ENCODE measurements at places on chromosomes 13 and 19.

- no peak for DNase-seq
Measured at GRCh38 chr13:23673354-23673753, 103.1 kb downstream of the TNFRSF19 start.

DNA sequence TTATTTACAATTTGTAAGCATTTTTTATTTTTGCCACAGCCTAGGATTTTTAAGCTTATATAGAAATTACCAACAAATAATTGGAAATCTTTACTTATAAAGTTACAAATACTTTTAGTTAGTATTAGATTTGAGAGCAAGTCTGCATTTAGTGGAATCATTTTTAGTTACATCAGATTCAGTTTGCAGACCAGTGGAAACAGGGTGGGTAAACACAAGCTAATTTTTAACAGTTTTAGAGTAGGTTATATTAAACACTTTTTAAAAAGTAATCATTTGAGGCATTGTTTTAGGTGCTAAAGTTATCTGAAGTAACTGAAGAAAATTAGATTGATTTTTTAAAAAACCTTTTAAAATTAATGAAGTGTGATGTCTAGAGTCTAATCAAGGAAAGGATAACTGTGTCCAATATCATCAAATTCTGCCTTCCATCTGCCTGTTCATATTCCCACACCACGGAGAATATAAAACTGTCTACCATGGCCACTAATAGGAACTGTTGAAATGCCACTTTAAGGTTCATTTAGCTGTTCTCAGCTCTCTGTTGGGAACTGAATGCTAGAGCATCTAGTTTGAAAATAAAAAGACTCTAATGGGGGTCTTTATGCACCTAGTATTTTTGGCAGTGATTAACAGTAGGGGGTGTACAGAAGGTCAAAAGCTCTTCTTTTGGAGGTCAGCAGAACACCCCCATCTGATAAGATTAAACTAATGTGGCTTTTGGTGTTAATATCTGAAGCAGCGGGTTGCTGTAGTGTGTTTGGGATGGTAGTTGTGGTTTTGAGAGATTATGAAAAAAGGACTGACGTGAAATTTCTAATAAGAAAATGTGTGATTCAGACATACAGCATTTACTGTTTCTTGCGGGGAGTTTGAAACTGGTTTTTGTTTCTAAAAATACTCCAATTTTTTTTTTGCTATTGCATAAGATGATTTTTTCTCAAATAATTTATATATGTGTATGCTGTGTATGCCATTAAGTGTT, 66.5 kb downstream of the NDFIP2 start:
- no peak for DNase-seq

- DNase-seq: peak; percentile 41
Measured at GRCh38 chr19:45104658-45105349, 11.8 kb downstream of the PPP1R37 start.

DNA sequence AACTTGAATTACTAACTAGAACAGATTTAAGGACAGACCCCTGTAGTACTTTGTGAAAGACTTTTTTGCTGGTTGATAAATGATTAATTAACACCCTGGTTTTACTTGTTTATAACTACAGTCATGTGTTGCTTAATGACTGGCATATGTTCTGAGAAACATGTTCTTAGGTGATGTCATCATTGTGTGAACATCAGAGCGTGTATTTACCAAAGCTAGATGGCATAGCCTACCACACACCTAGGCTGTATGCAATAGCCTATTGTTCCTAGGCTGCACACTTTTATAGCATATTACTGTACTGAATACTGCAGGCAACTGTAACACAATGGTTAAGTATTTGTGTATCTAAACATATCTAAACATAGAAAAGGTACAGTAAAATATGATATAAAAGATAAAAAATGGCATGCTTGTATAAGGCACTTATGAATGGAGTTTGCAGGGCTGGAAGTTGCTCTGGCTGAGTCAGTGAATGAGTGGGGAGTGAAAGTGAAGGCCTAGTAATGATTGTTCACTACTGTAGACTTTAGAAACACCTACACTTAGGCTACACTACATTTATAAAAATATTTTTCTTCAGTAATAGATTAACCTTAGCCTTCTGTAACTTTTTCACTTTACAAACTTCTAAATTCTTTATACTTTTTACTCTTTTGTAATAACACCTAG, 260.3 kb downstream of the KCNRG start:
- no peak for DNase-seq

DNA sequence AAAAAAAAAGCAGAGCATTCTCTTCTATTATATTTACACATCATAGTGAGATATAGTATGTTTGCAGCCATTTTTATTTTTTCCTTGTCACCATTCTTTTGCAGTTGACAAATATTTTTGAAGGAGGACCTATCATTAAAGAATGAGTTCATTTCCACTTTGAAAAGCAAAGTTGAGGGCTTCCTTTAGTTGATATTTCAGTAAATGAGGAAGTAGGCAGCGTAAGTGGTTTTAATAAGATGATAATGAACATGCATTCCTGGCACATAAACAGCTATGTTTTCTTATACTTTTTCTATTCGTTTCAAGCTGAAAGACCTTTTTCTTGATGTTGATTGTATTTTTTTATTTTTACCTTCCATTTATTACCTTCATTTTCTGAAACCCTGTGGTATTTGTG, 66.2 kb downstream of the ZMYM2 start:
- no peak for DNase-seq

GRCh38 chr13:100794575-100794974, 120.0 kb upstream of the TMTC4 start:
- DNase-seq: no peak

DNA sequence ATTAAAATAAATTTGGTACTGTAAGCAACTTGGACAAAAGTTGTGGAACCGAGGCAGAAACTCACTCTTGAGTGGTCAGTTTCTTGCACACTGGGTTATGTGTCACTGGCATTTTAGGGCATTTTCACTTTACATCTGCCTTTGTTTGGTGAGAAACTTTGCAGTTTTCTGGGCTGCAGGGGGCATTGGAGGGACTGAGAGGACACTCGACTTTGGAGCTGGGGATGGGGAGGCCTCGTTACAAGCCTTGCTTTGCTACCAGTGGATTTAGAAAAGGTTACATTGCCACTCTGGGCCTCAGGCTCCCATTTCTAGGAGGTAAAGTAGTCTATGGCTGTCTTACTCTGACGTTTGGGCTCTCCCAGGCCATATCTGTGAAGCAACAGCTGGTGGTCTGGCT, 41.9 kb upstream of the ZNF536 start:
- no peak for DNase-seq

GRCh38 chr19:13794398-13794756, 866 bp upstream of the ZSWIM4 start:
- DNase-seq: no peak

DNA sequence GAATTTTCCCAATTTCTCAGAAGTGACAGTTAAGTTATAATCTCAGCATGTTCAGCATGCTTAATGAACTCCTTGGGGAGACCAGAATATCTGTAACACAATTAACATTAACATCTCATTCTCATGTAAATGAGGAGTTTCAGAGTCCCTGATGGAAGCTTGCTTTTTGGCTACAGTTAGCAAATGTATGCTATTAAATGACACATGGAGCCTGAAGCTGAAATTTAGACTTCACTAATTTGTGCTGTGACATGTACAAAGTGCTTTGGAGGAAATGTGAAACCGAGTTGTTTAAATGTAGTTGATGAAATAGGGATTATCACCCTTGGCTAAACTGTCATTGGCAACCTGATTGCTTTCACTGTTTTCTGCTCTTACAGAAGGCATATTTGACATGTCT, 2265.1 kb upstream of the PCDH20 start:
- DNase-seq: no peak

DNA sequence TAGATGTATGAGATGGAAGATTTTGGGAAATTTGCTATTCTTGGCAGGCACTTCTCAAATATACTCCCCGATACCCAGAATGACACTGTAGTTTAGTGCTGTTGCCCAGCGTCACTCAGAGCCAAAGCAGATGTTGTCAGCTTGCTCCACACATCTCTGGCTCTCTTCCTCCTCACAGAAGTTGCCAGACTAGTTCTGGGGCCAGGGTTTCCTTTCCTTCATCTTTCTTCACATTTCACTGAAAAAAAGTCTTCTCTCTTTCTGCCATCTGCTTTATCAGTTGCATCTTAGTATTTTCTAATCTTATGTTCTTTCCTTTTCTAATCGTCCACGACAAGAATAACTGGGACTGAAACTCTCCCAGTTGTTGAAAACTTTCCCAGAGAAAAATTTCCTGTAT, 251.4 kb downstream of the RGCC start:
- no peak for DNase-seq

DNA sequence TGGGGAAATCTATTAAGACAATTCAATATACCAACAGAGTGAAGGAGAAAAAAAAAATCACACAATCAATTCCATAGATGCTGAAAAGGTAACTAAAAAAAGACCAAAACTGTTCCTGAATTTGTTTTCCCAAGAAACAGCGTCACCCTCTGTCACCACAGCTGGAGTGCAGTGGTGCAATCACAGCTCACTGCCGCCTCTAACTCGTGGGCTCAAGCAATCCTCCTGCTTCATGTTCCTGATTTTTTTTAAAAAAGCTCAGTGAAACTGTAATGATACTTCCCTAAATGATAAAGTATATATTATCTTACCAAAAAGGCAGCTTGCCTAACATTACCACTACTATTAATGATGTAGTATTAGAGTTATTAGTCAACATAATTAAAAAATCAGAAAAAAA, 19.6 kb upstream of the ZFP14 start:
- DNase-seq: no peak

- DNase-seq: no peak
Measured at GRCh38 chr13:43682701-43683100, 104.1 kb downstream of the ENOX1 start.

- no peak for DNase-seq
Measured at GRCh38 chr13:33369073-33369472, 83.5 kb upstream of the STARD13 start.

DNA sequence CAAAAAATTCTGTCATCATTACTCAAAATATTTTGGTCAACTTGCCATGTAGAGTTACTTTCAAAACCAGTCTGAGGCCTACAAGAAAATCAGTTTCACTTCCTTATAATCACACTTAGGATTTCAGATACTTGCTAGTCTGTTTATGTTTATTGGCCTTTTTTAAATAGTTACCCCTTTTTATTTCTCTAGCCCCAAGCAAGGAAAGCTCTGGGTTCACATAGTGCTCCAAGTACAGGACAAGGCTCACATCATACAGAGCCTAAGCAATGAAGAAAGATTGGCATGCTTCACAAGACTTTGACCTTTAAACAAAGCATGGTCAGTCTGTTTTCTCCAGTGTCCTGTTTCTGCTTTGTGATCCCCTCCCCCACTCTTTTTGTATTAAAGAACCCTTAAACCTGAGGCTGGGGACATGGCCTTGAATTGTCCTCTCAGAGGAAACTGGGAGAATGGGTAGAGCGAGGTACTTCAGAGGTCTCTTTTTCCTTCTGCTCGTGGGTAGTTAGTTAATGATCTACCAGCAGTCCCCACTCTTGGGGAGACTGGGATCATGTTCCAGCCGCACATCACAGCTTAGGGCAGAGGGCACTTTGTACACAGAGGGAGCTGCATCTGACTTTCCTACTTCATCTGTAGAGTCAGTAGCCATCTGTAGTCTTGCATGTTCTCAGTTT, 30.7 kb downstream of the CEACAM1 start:
- DNase-seq: peak; percentile 70

DNA sequence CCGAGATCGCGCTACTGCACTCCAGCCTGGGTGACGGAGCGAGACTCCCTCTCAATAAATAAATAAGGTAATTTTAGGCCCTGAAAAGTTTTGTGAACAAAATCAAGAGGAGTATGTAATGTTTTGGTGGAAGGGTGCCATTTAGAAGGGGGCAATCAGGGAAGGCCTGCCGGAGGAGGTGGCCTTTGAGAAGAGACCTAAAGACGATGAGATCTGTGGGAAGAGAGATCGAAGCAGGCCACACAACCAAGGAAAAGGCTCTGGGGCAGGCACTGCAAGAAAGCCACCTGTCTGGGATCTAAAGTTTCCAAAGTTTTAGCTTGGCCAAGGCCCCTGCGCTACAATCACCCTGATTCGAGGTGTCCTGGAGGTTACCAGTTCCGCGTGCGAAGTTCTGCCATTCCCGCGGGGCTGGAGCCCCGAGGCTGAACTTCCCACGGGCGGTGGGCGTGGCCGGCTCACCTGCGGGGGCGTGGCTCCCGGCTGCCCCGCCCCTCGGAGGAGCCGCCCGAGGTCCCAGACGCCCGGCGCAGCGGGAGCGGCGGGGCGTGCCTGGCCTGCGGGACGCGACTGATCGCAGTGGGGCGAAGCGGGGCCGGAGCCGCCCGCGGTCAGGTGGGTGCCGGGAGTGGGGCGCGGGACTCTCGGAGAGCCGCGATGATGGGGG, at the start of gene KLC3:
Gene KLC3, plus strand, starts transcription at position 519 of the 667 bp plus-strand sequence. CDS start 4,792 bp downstream, outside the sequence.
- no peak for DNase-seq

- DNase-seq: no peak
Measured at GRCh38 chr13:89688918-89689317, 1658.6 kb upstream of the MIR17HG start.

GRCh38 chr13:110806636-110807035, 93.1 kb downstream of the ING1 start:
- no peak for DNase-seq

- no peak for DNase-seq
Measured at GRCh38 chr13:26961890-26962615, 201.5 kb upstream of the GPR12 start.

GRCh38 chr19:18435842-18436670, 1.9 kb downstream of the ISYNA1 start:
- DNase-seq: no peak

- no peak for DNase-seq
Measured at GRCh38 chr13:57787058-57787791, 155.7 kb downstream of the PCDH17 start.

DNA sequence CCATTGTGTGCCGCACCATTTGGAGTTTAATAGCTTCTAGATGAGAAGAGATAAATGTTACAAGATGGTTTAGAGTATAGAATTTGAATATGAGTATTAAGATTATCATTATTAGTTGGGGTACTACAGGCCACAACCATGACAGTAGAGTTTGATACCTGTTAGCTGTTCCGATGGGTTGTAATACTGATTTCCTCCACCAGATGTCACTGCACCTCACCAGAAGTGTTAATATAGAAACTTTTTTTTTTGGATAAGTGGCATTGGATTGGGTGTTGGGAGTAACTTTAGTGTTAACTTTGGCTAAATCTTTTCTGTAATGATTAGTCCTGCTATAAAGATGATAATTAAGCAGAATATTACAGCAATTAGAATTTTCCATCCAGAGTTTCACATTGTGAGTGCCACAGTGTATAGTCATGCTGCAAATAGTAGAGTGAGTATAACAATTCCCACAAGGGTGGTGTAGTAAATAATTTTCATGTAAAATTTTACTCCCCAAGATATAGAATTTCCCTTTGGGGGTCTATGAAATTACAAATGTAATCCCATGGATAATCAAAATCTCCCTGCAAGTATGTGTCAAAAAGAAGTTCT, 56.3 kb downstream of the PSG3 start:
- DNase-seq: peak; percentile 42

DNA sequence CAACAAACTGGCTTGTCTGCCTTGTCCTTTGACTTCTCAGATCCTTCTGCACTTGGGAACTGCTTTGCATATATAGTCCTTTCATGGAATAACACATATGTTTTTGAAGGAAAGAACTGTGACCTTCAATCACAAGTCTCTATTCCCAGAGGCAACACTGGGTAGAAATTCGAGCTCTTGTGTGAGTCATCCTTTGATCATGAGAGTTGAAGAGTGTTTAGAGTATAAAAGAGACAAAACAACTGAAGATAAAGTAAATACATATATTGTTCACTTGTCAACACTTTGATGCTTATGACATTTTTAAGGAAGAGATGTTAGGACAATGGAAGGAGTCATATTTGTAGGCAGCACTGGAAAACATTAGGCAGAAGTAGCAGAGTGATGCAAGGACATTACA, 5.2 kb upstream of the OR7A5 start:
- DNase-seq: no peak

- no peak for DNase-seq
Measured at GRCh38 chr13:111171112-111171511, 56.0 kb downstream of the ARHGEF7 start.
